Cardiac septum (tissue), 1 donor: ENCODE measurements at places on chromosomes 2 and 18.

DNA sequence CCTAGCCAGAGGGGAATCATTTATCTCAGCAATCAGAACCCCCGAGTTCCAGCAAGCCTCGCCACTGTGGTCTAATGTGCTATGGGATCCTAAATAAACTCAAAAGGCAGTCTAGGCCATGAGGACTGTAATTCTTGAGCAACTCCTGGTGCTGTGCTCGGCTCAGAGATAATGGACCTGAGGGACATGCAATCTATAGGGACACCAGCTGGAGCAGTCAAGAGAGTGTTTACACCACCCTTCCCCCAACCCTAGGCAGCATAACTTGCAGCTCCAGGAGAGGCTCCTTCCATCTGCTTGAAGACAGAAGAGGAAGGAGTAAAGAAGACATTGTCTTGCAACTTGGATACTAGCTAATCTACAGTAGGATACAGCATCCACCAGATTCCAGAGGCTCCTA lies 225.5 kb upstream of the KLHL14 start:
- no peak for DNase-seq

- no peak for DNase-seq
Observed at GRCh38 chr18:56256659-56257058, 381.7 kb downstream of the TXNL1 start.

- no peak for DNase-seq
Observed at GRCh38 chr2:157290525-157290924, 33.0 kb downstream of the GALNT5 start.

DNA sequence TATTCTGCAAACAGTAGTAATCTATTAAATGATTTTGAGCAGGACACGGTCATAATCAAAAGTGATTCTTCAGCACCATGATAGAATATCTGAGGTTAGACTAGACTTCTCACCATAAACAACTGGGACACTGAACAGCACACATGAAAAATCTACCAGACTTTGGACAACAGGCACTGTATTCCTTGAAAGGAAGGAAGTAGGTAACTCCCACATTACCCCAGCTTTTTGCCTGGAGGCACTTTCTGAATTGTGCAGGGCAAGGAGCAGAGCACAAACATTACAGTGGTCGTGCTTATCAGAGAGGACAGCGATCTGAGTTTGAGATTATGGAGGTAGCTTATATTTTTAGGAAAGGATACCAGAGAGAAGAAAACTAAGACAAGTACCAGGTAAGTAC lies 25.3 kb upstream of the IL1RL1 start:
- no peak for DNase-seq

DNA sequence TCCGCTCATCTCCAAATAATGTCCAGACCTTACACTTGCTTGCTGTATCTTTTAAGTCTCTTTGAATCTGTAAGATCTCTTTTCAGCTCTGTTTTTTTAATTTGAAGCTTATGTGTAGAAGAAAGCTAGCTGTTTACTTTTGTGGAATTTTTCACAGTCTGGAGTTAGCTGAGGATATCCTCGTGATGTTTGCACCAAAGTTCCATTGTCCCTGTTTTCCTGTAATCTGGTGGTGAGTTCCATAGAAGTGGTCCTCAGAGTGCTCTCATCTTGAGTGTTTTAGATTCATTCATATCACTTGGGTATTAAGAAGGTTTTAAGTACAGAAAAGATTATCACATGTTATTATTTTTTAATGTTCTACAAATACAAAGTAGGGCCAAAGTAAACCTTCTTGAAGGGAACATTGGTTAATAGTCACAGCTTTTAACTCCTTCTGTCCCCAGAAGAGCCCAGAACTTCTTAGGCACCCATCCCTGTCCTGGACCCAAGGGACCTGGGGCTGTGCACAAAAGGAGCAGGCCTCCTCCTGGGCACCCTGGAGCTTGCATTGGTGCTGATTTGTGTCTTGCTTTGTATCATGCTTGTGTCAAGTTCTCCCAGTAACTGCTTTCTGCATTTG lies 15.0 kb downstream of the MLPH start:
- no peak for DNase-seq

GRCh38 chr2:196186266-196186980 lies 15.0 kb upstream of the STK17B start:
- no peak for DNase-seq

DNA sequence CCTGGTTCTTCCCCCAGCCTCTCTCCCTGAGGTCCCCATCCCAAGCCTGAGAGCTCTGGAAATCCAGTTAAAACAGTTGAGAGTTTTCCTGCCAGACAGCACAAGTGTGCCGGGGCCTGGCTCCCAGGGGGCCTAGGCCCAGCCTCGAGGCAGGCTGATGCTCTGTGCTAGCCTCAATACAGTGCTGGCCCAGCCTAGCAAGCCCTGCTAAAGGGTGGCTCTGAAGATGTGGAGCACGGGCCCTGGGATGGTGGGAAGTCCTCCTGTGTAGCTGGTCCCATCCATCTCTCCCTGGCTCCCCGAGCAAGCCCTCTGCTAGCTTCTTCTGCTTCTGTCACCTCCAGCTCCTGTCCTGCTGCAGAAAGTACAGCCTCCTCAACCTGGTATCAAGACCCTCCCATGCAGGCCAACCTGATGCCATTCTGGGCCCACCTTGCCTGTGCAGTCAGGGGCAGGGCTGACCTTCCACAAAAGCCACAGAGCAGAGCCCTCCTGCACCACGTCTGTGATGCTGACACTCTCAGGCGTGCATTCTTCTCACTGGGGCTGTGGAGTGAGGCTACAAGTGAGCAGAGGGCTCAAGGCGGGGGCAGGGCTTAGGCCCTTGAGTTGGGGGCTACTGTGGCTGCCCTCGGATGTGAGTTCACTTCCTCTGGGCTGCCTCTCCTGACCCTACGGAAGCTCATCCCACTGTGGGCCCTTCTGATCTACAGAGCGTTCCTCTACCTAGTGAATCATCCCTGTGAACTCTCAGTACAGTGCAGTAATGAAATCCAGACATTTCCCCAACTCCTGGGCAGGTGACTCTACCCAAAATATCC lies 60.1 kb upstream of the LAPTM4A start:
- no peak for DNase-seq

- DNase-seq: peak; percentile 36
Observed at GRCh38 chr2:240224676-240225075, 84.2 kb upstream of the OTOS start.

GRCh38 chr2:149781263-149781808 lies 193.8 kb upstream of the MMADHC start:
- no peak for DNase-seq

GRCh38 chr2:100983201-100983600 lies 18.9 kb upstream of the RPL31 start:
- no peak for DNase-seq

- DNase-seq: no peak
Observed at GRCh38 chr18:38796762-38797161, 1231.2 kb upstream of the CELF4 start.

DNA sequence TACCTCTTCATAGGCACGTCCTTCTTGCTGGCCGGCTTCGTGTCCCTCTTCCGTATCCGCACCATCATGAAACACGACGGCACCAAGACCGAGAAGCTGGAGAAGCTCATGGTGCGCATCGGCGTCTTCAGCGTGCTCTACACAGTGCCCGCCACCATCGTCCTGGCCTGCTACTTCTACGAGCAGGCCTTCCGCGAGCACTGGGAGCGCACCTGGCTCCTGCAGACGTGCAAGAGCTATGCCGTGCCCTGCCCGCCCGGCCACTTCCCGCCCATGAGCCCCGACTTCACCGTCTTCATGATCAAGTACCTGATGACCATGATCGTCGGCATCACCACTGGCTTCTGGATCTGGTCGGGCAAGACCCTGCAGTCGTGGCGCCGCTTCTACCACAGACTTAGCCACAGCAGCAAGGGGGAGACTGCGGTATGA lies 2.3 kb downstream of the FZD7 start:
- no peak for DNase-seq

- DNase-seq: no peak
Observed at GRCh38 chr2:16650287-16651249, 15.1 kb downstream of the CYRIA start.

DNA sequence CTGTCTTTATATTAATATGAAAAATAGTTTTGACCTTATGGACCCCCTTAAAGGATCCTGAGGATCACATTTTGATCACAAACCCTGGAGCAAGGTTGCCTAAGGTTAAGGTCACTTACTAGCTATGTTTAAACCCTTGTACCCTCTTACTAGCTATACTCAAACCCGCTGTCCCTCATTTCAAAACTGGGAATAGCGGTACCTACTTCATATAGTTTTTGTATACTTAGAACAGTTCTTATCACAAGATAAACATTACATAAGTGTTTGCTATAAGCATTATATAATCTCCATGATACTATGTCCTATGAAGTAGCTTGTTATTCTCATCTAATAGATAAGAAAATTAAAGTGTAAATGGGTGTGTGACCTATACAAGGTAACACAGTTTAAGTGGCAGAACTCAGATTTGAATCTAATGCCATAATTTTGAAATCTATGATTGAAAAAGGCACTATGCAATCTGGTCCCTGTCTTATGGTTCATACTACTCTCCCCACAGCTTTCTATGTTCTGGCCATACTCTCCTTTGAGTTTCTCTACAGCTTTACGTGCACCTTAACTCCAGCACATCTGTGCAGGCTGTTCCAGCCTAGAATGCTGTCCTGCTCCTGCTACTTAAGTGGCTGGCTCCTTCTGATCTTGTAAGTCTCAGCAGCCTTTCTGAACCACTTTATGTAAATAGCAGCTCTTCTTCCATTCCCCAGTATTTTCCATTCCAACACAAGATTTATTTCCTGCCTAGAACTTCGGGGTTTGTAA lies 30.4 kb downstream of the HYCC2 start:
- DNase-seq: no peak

- no peak for DNase-seq
Observed at GRCh38 chr2:202778217-202778616, 93.3 kb downstream of the ICA1L start.

GRCh38 chr2:160450486-160450885 lies 43.1 kb downstream of the RBMS1 start:
- no peak for DNase-seq

DNA sequence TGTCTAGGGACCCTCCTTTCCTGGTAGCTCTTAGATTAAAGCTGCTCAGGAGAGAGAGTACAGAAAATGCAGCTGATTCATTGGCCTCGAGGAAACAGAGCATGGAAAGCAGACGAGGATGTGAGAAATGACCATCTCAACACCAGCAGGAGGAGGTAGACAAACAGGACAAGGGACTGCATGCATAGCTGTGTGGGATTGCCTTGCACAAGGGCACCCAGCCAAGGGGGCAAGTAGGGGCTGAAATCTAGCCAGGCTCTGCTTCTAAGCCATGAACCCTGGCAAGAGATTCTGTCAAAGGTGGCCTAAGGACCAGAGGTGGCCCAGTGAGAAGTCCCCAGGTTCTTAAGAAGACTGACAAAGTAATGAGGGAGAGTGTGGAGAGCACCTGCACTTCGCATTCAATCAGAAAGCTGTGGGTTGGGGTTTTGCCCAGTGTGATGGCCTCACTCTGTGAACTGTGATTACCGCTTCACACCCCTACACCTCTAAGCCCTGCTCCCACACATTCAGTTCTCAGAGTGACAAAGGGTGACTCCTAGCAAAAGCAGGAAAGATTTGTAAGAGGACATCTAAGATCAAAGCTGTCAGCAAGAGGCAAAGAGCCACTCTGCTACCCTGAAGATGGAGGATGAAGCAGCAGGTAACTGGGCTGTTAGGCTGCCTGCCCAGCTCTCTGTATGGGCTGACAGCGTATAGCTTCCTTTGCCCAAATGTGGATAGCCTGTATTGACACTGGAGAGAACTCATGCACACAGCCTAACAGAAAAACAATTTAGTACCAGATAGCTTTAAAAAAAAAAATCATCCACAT lies 151.3 kb upstream of the PELI1 start:
- DNase-seq: no peak

GRCh38 chr2:152740743-152741328 lies 22.4 kb downstream of the ARL6IP6 start:
- DNase-seq: no peak

- DNase-seq: no peak
Observed at GRCh38 chr2:209629597-209629996, 142.0 kb upstream of the UNC80 start.
